Fibroblast of the conjunctiva (primary cell): ENCODE measurements at places on chromosomes 7 and 10.

- no peak for DNase-seq
Measured at GRCh38 chr7:98934267-98934666, 55.9 kb downstream of the TRRAP start.

DNA sequence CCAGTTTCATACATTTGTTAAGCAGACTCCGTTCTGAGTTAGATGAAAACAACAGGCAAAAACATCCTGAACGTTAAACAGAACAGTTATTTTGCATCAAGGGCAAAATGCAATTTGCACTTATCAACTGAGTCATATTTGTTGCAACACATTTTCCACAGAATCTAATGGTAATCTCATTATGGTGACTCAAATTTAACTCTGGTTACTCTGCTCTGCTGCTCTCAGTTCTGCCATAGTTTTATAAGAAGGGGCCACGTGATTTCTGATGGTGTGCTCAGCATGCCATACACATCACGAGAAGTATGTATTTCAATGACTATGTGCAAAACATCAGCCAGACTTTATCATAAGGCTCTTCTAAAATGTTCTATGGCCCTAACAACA lies 148.8 kb downstream of the CHCHD3 start:
- peak; percentile 45 for DNase-seq

GRCh38 chr10:80141696-80142460 lies 9.3 kb downstream of the PLAC9 start:
- DNase-seq, result no peak

GRCh38 chr7:30162622-30163124 lies 27.9 kb downstream of the MTURN start:
- peak; percentile 42 for DNase-seq

DNA sequence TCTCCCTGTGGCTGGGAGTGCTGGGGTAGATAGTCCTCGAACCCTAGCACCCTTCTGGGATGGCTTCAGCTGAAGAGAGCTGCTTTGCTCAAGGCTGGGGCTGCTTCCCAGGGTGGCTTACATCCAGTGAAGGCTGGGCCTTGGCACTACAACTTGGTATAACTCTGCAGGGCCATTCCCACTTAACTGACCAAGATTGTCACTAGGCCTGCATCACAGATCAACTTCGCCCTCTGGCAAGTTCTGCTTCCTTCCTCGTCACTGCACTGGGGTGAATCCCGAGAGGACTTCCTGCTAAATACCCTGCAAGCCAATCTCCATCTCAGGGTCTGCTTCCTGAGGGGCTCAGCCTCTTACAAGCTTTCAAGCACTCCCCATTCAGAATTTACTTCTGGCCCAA lies 195.2 kb downstream of the DOCK4 start:
- no peak for DNase-seq

DNA sequence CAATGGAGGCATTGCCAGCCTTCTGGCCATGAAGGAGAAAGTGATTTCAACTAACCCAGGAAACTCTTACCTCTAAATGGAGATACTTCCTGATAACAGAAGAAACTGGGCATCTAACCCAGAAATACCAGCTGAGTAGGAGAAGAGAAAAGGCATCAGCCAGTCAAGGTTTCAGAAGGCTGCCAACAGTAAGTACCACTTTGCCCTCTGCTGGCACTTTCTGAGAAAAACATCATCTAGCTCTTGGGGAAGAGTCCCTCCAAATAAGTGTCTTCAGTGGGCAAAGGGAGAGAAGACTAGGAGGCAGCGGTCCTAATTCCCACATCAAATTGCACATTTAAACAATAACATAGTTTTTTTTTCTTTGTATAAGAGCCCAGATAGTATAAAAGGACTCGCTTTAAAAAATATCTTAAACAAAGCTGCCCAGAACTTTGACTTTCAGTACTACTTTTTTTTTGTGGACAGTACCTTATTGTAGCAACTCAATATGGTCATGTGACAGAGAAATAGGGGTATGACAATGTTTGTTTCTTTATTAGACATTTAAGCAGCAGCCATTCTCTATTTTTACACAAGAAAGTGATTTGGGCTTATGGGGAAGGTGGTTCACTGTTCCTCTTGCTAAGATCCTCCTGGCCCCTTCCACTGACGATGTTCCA lies 157.3 kb downstream of the CTTNBP2 start:
- peak; percentile 50 for DNase-seq

GRCh38 chr7:111486472-111487142 lies 75.7 kb downstream of the IMMP2L start:
- DNase-seq, result peak; percentile 41

- DNase-seq, result no peak
Measured at GRCh38 chr7:150367677-150368095, 936 bp upstream of the REPIN1 start.

DNA sequence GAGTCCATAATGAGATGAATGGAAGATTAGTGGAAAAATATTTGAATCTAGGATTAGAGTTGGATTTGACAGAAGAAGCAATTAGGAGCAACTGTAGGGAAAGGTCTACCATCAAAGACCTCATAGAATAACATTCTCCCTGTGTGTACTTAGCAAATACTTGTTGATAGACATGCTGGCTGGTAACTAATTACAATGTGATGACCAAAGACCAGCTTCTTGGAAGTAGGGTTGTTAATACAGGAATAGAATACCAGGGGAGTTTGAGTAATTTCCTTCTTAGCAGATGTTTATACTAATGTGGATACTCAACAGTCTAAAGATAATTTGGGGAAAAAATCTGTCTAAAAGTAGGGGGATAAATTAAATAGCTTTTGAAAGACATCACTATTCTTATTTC lies 357.5 kb upstream of the BMPER start:
- DNase-seq, result no peak

- no peak for DNase-seq
Measured at GRCh38 chr7:74051629-74052410, 23.8 kb downstream of the ELN start.

DNA sequence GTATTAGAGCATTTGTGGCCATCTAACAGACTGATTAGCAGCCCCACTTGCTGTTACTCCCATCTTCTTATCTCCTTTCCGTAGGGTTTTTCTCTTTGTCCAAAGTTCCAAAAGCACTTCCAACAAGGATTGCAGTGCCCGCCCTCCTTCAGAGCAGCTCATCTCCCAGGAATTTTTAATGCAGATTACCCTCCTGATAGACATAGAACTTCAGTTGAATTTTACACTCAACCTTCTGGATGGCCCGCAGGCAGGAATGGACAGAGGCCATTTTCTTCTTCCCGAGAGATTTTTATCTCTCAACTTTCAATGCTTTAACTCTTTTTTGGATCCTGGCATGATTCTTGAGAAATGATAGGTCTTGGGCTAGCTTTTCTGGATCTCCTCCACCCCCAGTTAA lies 23.3 kb downstream of the PRKG1 start:
- no peak for DNase-seq

GRCh38 chr10:71797533-71798307 lies 24.4 kb upstream of the VSIR start:
- no peak for DNase-seq

GRCh38 chr10:70903262-70903921 lies 15.0 kb upstream of the PCBD1 start:
- no peak for DNase-seq

DNA sequence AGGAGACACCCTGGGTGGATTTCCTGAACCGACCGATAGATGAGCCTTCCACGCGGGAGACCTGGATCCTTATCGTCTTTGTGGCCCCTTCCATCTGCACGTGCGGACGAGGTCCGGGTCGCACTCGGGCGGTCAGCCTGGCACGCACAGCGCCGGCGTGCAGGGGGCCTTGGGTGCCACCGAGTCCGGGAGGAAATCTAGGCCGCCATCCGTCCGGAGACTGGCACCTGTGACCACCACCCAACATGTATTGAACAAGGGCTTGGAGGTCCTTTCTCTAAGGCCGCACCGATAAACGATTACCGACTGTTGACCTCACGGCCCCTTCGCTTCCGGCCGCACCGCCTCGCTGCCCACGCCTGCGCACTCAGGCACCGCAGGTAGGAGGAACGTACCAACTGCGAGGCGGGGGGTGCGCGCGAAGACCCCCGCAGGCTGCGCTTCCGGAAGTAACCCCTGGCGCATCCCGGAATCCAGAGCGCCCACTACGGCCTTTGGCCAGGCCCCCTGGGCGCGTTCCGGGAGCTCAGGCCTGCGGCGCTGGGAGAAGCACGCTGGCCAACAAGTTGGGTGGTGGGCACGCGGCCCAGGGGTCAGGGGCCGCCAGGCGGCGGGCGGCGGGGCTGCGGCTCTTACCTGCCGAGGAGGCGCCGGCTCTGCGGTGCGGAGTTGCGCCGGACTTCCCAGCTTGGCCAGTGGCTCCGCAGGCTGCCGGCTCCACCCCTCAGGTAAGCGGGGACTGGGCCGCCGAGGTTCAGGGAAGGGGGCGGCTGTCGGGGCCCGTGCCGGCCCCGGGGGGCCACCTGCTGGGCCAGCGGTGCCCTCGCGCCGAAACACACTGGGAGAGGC lies at the start of the genes ACTR3C and LRRC61:
ACTR3C (minus strand) TSS at position 713 of the 849 bp plus-strand sequence. CDS start 28,249 bp downstream, outside the sequence.
LRRC61 (plus strand) TSS at position 523 of the 849 bp plus-strand sequence. CDS start 13,507 bp downstream, outside the sequence.
- DNase-seq, result no peak

GRCh38 chr7:68623030-68623429 lies 975.2 kb upstream of the AUTS2 start:
- DNase-seq, result no peak

GRCh38 chr7:90900628-90901356 lies 304.7 kb downstream of the CDK14 start:
- DNase-seq, result no peak

DNA sequence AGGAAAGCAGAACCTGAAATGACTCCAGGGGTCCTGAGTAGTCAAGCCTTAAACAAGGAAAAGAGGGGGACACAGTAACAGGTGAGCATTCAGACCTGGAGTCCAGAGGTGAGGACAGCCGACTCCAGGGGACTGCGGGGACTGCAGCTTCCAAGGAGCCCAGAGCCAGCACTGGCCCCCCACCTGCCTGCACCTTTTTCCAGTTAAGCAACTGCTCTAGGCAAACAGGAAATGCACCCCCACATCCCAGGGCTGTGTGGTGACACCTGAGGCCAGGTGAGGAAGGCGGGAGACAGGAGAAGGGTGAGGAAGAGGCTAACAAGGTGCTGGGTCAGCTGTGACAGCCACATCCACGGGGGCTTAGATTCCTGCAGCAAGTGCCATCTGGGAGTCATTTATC lies 20.1 kb upstream of the EN2 start:
- no peak for DNase-seq
